NCI-H2029 (cell line): ENCODE measurements at places on chromosomes 1 and 21.

DNA sequence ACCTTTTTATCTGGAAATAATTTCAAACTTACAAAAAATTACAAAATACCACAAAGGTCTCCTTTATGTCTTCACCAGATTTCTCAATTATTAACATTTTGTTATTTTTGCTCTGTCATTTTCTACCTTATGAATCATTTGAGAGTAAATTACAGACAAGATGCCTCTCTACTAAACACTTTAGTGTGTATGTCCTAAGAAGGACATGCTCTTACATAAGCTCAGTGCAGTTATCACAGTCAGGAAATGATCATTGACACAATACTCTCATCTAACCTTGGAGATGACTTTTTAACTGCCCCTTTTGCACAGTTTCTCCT, 378.9 kb upstream of the RUNX1 start:
- DNase-seq: no peak

GRCh38 chr21:15549671-15550070, 180.1 kb upstream of the USP25 start:
- no peak for DNase-seq

GRCh38 chr1:170214117-170215032, 68.6 kb downstream of the NTMT2 start:
- no peak for DNase-seq

DNA sequence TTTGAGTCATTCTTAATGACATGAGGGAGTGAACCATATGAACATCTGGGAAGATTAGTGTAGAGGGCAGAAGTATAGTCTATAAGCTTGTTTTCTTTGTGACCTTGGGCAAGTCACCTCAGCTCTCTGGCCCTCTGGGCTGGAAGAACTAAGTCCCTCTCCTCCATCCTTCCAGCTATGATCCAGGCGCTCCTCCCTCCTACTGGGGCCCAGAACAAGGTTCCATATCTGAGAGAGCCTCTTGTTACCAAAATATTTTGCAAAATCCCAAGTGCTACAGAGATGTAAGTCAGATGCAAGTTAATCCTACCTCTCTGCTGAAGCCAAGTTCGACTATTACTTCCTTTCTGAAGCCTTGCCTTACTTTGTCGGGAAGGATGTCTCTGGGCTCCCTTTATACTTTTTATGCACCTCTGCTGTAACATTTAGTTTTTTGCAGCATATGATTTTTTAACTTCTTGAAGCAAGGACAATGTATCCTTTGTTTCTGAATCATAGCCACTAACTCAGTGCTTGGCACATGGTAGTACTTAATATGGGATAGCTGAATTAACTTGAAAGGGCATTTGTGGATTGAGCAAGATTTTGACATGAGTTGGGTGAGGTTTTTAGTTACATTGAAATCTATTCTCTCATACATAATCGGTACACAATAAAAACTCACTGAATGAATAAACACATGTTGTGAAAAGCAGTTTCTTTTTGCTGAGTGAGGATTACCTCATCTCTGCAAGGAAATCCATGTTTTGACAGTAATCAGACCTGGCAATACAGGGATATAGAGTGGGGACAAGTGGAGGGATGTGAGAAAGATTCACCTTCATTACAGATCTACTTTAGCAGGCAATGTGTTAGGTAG, 54.7 kb upstream of the BEND5 start:
- peak; percentile 41 for DNase-seq

DNA sequence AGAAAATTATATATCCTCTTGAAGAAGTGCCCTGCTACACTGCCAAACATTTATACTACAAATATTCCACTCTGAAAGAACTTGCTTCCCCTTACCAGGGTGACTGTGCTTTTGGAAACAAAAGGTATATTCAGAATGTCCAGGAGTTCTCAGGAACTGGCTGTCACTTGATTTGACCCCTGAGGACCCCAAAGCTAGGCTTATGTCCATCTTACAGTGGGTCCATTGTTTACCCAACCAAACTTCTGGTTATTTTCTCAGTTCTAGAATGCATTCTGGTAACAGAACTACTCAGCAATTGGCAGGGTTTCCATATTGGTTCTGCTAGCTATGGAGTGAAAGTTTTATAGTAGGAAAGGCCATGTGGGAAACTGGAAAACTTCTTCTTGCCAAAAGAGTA, 207.1 kb upstream of the KCTD3 start:
- DNase-seq: no peak

GRCh38 chr21:31358158-31358557, 14.1 kb upstream of the TIAM1 start:
- DNase-seq: no peak

DNA sequence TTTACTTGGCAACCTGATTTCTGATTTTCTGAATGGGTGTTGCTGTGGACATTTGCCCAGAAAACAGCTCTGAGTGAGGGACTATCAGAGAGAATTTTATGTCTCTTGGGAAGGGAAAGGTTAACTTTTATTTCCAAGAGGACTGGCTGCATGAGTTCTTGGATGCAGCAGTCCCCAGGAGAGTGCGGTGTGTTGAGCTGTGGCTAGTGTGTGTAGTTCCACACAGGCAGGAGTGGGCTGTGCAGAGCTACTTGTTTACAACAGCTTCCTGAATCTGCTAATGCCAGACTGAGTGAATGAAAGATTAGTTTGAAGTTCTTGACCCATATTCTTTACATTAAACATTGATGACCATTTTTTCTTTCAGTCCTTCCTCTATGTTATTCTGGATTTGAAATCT, 41.0 kb upstream of the APOBEC4 start:
- DNase-seq: no peak

- peak; percentile 30 for DNase-seq
These were observed 779 bp upstream of the DEGS1 start for GRCh38 chr1:224182057-224182865.

GRCh38 chr1:201277441-201277840, 5.9 kb upstream of the PKP1 start:
- DNase-seq: no peak

DNA sequence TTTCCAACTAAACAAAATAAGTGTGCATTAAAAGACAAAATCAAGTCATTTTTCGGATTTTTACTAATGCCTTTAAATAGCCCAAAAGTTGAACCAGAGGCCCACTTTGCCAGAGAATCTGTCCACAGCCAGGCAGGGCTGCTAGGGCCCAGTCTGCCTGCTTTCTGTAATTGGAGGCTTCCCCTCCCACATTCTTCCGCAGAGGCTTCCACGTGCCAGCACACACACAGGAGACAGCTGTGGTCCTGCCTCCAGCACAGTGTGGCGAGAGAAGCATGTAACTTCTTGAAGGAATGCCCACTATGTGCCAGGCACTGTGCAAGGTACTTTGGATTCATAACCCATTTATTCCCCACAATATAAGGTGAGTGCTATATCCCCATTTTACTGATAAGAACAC, 11.3 kb upstream of the PDZK1IP1 start:
- DNase-seq: no peak
